ENCODE measurements at places on chromosomes 3 and 15.

DNA sequence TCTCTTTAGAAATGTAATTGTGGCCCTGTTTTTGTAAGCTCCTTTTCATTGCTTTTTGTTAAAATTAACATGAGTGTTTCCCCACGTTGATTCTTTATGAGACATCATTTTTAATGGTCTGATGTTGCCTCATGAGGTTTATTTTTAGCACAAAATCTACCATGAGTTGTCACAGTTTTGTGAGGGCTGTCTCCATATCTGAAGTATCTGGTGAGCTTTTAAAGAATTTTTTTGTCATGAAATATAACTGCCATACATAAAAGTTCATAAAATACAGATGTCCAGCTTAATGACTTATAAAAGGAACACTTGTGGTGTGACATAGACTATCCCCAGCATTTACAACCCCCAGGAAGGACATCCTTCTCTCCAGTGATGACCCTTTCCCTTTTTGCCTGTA, 34.3 kb upstream of the CEMIP start:
- no peak for DNase-seq

DNA sequence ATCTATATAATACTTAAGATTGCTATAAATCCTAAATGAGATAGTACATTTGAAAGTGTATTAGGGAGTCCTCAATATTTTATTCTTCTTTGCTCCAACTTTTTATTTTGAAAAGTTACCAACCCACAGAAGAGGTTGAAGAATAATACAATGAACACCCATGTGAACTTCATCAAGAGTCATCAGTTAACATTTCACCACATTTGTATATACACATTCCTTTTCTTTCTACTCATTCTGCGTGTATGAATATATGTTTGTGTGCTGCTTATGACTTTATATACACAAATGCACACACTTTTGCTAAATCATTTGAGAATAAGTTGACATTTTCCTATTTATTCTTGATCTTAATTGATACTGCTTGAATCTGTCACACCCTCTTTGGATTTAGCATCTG, 193.3 kb upstream of the CGNL1 start:
- no peak for DNase-seq

DNA sequence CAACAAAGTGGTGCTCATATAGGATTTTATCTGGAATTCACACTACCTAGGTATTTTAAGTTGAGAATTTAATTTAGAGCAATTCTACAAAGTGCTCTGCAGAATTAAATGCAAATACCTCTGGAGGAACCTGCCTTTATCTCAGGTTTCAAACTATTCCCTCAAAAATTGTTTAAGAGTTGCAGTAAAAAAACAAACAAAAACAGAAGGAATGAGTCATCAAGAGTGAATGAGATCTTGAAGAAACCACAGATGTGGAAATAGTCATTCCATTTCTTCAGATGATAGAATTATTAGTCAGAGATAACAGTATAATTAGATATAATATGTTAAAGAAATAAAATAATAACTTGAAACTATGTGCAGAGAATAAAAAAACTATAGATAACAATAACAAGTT, 80.8 kb upstream of the SCN5A start:
- no peak for DNase-seq

DNA sequence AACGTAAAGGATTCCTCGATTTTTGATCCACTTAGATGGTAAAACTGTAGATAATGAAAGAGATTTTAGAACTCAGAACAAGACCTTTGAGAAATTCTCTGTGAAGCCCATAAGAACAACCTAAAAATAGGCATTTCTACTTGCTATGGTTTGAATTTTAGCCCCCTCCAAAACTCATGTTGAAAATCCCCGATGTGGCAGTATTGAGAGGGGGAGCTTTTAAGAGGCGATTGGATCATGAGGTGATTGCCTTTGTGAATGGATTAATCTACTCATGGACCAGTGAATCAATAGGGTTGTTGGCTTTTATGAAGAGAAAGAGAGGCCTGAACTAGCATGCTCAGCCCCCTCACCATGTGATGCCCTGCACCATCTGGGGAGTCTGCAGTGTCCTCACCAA, 20.2 kb upstream of the AHSG start:
- no peak for DNase-seq

- no peak for DNase-seq
Observed at GRCh38 chr15:67018441-67018840, 47.0 kb upstream of the SMAD3 start.

GRCh38 chr3:112681822-112682325, 40.9 kb upstream of the CCDC80 start:
- no peak for DNase-seq

DNA sequence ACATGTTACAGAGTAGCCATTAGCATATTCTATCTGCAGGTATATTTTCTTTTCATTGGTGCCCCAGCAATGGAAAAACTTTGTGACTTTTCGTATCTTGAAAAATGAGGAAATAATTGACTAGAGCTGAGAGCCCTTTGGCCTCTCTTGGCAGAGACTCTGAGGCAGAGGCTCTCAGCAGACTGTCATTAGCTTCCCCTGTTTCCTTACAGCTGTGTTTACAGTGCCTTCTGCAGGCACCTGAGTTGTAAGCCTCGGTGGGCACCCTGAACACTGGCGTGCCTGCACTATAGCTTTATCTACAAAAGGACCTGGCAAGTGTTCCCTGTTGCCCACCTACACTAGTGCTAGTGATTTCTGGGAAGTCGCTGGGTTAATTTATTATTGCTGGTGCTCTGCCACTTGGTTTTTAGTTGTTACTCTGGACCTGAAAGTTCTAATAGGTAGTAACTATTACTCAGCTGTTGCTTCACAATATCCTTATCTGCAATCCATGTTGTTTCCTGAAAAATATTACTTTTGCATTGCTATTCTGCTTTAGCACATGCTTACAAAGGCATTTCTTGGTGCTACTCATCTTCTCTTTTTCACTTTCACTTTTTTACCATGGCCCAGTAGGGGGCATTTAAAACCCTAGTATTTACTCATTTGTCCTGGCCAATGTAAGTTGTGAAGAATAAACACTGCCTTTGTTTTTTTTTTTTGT, 7.8 kb upstream of the GPR171 start:
- no peak for DNase-seq

- no peak for DNase-seq
Observed at GRCh38 chr15:62020576-62021160, 39.6 kb downstream of the VPS13C start.

- no peak for DNase-seq
Observed at GRCh38 chr15:96428742-96429141, 98.2 kb downstream of the NR2F2 start.

- DNase-seq = no peak
Observed at GRCh38 chr15:39826975-39827374, 44.3 kb upstream of the FSIP1 start.

DNA sequence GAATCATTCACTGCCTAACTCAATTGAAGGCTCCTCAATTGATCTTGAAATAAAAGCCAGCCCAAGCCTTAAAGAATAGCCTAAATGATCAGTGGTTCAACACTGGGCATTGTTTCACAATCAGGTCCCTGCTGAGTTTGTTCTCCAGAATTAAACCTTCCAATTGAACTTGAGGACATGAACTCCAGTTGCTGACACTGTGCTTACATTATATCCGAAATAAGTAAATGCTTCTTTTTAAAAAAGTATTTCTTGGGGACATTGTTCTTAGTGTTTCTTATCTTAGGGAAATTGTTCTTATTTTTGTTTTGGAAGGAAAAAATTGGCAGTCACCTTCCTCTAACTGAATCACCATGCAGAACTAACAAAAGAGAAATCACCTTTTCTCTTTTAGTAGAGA, 450.2 kb downstream of the RBMS3 start:
- DNase-seq = no peak

DNA sequence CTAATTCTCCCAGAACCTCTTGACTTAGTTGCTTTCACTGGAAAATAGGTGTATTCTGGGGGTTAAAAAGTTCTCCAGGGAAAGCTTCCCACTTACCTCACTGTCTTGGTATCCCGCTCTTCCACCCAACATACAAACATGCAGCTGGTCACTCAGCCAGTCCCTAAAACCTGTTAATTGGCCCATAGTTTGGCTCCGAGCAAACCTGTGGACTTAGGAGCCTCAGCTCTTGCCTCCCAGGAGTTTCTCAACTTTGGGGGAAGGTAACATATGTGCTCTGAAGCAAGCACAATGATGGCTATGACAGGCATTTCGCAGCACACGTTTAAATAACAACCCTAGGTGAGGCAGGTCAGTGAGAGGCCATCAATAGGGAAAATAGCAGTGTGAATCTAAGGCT, 25.8 kb upstream of the LRRFIP2 start:
- DNase-seq = no peak

DNA sequence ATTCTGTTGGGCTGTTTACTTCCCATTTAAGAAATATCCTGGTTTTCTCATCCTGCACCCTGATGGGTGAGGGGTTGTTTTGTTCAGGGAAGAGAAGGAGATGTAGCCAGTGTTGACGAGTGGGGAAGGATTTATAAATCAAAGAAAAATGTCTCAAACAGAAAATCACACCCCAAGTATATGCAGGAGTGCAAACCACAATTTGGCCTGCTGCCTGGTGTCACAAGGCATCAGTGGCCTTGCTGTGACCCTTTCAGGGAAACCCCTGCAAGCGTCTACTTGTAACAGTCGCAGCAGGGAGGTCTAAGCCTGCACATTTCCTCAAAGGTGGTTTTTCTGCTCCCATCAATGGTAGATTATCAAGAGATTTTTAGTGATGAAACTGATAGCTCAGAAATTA, 132.6 kb upstream of the LRRN1 start:
- no peak for DNase-seq

GRCh38 chr3:189233225-189233858, 61.6 kb downstream of the TPRG1 start:
- DNase-seq = no peak

All from T-helper 1 cell (primary cell).